NCI-H1048 (cell line): ENCODE measurements at places on chromosomes 12 and 14.

GRCh38 chr12:112305951-112306350, 76.3 kb downstream of the HECTD4 start:
- no peak for DNase-seq

GRCh38 chr12:72828662-72829324, 556.6 kb downstream of the TRHDE start:
- DNase-seq = no peak

- DNase-seq = no peak
These were observed 1.9 kb downstream of the MNAT1 start for GRCh38 chr14:60736494-60736893.

GRCh38 chr12:71942259-71942658, 3.6 kb downstream of the TPH2 start:
- DNase-seq = no peak

DNA sequence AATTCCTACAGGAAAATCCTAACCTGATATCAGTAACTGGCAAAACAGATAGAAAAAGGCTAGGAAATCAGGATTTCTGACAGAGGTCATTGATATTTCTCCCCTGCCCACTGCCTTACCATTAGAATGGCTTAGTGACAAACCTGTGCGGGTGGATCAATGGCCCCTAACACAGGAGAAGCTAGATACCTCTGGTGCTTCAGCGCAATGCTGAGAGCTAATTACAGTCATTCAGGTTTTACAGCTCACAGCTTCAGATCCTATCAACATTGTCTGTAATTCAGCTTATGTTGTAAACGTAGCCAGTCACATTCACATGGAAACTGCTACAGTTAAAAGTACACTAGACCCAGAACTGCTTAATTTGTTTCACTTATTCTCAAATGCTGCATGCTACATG, 17.4 kb upstream of the SLC10A1 start:
- no peak for DNase-seq

GRCh38 chr12:87344699-87345098, 684.5 kb downstream of the C12orf50 start:
- DNase-seq = no peak

- no peak for DNase-seq
These were observed 883.9 kb downstream of the LRFN5 start for GRCh38 chr14:42490536-42490935.

DNA sequence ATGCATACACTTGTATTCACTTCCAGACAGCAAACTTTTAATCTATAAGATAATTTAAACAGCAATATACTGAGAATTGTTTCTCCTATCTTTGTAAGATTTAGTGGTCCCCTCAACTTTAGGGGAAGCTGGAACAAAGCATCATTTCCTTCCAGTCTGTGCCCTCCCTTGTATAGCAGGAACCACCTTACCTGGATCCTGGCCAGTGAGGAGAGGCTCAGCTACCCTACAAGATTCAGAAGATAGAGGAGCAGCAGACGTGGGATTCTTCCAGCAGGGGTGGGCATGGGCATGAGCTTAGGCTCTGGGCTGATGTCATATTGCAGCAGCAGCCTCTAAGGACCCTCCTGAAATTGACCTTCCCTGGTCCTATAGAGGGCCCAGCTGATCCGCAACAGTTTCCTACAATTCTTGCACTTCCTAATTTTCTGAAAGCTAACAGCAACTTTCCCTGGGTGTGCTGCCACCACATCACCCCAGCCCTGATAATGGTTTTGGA, 21.3 kb downstream of the MOK start:
- no peak for DNase-seq

DNA sequence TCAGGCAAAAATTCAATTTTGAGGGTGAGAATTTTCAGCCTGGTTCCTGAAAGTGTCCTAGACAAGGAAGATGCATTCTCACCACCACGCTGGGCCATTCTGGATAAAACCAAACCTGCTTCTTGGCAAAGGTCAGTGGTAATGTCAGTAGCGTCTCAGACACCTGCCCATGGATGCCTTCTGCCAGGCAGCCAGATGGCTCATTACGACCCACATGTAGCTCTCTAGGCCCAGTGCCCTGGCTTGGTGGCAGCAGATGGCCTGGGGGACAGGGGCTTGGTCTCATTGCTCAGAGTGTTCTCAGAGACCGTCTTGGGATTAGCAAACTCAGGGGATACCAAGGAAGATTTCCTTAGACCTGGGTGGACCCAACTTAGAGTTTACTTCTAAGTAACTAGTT, 105.1 kb downstream of the ARF6 start:
- no peak for DNase-seq

DNA sequence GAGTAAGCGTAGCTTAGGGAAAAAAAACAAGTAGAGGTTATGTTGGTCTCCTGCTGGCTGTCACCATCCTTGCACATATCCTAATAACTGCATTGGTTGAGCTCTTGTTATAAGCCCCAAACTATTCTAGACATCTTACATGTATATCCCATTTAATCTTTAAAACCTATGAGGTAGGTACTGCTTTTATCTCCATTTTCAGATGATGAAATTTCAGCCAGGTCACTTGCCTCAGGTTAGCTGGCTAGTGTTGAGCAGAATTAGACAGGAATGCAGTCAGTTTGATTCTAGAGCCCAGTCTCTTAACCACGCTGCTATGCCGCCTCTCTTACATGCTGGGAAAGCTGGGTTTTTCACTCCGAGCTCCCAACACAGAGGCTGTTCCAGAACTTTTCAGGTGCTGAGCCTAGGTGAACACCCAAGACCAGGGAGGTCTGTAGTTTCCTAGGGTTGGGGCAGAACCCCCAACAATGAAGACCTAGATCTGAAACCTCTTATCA, 269.9 kb upstream of the RGS6 start:
- DNase-seq = no peak

GRCh38 chr12:104519190-104520019, 62.7 kb downstream of the CHST11 start:
- no peak for DNase-seq

GRCh38 chr14:91413547-91414474, 3.8 kb downstream of the CCDC88C start:
- no peak for DNase-seq

DNA sequence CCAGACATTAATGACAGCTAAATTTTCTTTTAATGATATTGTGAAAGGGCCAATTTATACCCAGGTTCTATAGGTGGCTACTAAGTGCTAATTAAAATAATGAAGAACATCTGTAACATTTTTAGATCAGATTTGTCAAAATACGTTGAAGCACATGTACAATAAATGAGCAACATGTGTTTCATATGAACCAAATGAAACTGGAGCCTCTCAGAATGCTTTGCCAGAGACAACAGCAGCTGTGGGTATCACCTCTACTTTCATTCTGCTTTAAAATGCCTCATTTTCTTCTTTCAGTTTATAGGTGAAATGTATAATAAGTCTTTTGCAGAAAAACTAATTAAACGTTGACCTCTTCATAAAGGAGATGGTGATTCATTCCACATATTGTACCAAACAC, 26.1 kb upstream of the MYF6 start:
- no peak for DNase-seq

DNA sequence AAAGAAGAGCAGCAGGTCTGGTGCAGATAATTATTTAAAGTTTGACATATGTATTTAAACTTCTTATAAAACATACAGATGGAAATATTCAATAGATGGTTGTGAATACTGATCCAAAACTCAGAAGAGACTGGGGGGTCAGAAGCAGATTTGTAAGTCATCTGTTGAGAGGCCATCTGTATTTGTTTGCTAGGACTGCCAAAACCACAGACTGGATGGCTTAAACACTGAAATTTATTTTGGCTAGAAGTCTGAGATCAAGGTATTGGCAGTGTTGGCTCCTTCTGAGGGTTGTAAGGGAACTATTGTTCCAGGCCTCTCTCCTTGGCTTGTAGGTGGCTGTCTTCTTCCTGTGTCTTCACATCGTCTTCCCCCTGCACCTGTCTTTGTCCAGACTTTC, 153.9 kb downstream of the LRRK2 start:
- DNase-seq = no peak

- no peak for DNase-seq
These were observed 117.7 kb downstream of the OTOGL start for GRCh38 chr12:80217011-80217535.

- DNase-seq = no peak
These were observed 83.2 kb downstream of the KNTC1 start for GRCh38 chr12:122610207-122610606.

DNA sequence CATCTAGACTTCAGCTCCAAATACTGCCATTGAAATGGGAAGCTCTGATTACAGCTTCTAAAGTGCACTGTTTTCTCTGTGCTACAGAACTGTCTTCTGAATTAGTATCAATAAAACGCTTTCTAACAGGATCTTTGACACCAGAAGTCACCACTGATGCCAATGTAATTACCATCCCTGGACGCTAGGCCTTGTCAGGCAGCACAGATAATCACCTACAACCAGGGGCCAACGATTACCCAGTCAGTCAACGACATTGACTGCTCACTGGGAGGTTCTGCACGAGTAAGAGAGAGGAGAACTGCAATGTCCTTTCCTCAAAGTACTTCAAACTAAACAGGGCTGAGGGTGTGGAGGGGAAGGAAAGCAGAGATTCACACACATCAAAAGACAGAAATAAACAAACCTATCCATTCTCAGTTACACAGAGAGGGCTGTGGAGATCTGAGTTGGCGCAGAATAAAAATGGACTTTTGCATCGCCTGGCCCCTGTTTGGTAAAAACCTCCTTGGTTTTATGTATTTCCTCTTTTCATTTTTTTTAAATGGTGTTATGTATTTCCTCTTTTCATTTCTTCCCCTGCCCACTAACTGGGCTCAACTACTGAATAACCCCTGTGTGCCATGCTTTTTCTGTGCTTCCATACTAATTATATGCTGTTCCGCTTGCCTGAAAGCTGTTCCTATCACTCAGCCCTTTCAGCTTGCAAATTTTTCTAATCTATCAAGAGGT, 492.2 kb downstream of the APAF1 start:
- DNase-seq = no peak

- no peak for DNase-seq
These were observed 546.6 kb upstream of the TBX3 start for GRCh38 chr12:115230606-115231005.

DNA sequence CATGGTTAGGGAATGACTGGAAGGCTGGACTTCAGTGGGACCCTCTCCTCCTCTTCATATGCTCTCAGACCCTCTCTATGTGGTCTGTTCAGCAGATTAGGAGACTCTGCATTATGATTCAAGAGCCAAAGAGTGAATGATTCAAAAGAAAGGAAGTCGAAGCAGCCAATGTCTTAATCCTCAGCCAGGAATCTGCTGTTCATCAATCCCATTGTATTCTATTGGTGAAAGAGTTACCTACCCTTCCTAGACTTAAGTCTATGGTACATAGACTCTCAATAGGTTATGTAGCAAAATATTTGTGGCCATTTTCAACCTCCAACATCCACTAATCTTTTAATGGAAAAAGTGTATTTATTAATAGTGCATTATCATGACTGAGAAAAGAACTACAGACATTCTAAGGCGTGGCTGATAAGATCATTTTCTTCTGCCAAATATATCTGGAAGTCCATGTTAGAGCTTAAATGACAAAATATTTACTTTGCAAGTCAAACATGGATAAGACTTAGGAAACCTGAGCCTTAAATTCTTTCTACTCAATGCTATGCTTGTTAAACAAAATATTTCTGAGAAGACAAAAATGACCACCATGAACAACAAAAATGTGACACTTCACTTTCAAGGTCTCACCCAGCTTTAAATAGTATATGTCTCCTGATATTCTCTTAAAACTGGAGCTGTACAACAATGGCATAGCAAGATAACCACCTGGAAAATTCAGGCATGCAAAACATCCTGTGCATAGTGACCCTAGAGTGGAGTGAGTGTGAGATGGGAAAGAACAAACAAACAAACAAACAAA, 1100.6 kb downstream of the GALC start:
- no peak for DNase-seq

- DNase-seq = no peak
These were observed 693.0 kb downstream of the LRFN5 start for GRCh38 chr14:42299692-42300091.

GRCh38 chr14:73188501-73188911, 48.8 kb upstream of the PAPLN start:
- no peak for DNase-seq

DNA sequence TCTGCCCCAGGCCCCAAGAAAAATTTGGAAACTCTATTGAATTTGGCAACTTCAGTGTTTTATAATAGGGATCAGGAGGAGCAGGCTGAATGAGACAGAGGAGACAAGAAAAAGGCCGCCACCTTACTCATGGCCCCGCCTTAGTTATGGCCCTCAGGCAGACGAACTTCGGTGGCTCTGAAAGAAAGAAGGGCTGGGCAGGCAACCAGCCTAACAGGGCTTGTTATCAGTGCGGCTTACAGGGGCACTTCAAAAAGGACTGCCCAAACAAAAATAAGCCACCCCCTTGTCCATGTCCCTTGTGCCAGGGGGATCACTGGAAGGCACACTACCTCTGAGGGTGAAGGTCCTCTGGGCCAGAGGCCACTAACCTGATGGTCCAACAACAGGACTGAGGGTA, 146.3 kb upstream of the ATF7IP start:
- no peak for DNase-seq

GRCh38 chr14:91418387-91419043, 895 bp upstream of the CCDC88C start:
- DNase-seq = peak; percentile 6

DNA sequence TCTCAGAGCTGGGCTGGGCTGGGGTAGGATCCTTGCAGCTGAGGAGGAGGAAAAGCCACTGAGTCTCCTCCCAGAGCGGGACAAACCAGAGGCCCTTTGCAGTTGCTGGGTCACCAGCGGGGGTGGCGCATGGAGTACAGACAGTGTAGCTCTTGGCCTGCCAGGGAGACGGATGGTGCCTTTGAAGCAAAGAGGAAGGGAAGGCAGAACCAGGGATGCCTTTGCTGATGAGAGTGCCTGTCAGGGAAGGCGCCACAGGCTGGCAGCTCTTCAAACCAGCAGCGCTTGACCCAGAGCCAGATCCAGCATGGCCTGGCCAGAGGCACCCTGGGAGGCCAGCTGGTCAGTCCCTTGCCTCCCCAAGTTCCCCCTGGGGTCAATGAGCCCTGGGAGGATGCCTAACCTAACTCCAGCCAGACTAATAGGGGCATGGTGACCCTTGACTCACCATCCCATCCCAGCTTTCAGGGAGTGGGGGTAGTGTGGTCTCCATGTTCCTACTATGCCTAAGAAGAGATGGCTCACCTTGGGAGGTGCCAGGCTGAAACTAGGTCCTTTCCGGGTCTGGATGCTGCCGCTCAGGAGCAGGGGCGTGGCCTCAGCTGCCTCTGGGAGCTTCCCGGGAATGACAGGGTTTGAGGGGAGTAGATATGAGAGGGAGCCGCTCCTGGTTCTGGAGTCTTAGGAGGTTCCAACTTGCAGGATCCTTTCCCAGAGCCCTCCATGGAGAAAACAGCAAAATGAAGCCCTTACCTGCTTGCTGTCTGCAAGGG, 19.8 kb downstream of the VASH1 start:
- no peak for DNase-seq

- no peak for DNase-seq
These were observed 104.3 kb upstream of the MAX start for GRCh38 chr14:65206448-65207096.

GRCh38 chr14:104207142-104208014, 69.0 kb downstream of the KIF26A start:
- no peak for DNase-seq

DNA sequence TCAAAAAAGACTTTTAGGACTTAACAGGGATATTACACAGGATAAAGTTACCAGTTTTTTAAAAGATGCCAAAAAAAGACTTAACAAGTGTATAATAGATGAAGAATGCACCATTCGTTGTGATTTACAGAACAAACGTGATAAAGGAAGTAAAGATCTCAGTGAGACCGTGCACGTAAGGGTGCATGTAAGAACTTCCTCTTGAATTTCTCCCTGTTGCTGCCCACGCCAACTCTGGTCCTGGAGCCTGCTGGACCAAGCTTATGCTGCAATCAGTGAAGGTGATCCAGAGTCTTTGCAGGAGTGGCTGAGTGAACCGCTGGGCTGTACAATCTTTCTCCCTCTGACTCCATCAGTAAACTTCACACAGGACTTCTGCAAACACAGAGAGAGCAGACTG, 593.7 kb downstream of the TMEM121 start:
- no peak for DNase-seq
